Karpas-422 (cell line): ENCODE measurements at places on chromosomes 4 and X. TPM values are rescaled to one million over a fixed set of nuclear protein-coding genes. Genes with fewer than 3 reads are reported as not detected.

GRCh38 chr4:7766661-7767345, 172.9 kb downstream of the AFAP1 start:
- no peaks in the 10 kb centered on the region for H3K27me3 ChIP-seq
- no peak for DNase-seq
- no peak overlapping the region for H3K4me3 ChIP-seq
- no peak overlapping the region for H3K27ac ChIP-seq
- no peaks in the 10 kb centered on the region for H3K4me1 ChIP-seq
- H3K36me3 ChIP-seq: no peaks in the 10 kb centered on the region

The GPRASP1 gene
- total RNA-seq: 2.4 and 2.7 TPM in 2 replicates

GRCh38 chr4:72522440-72522839, 46.6 kb downstream of the ADAMTS3 start:
- no peaks in the 10 kb centered on the region for H3K4me1 ChIP-seq
- DNase-seq: no peak
- no peak overlapping the region for H3K4me3 ChIP-seq
- no peak overlapping the region for H3K27ac ChIP-seq
- no peaks in the 10 kb centered on the region for H3K36me3 ChIP-seq
- no peaks in the 10 kb centered on the region for H3K27me3 ChIP-seq

- DNase-seq: peak; percentile 78
- H3K27me3 ChIP-seq: no peaks in the 10 kb centered on the region
- no peaks in the 10 kb centered on the region for H3K36me3 ChIP-seq
- H3K27ac ChIP-seq: peak overlapping the region; percentile 69
Observed at GRCh38 chr4:91497892-91498291, 805.9 kb upstream of the GRID2 start.

DNA sequence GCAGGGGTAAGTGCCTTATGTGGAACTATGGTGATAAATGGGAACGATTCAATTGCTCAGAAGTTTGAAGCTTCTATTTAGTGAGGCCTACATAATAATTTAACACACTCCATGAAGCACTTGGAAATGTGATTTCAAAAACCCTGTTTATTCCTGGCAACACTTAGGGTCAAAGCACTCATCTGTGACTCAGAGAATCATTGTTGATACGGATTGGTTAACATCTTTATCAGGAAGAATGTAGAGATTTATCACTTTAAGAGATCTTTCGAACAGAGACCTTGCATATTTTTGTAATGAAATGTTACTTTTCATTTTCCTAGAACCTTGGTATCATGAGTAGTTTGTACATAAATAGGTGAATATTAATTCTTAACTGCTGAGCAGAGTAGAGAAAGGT, 269.1 kb upstream of the SLIT2 start:
- H3K36me3 ChIP-seq: no peaks in the 10 kb centered on the region
- no peak overlapping the region for H3K27ac ChIP-seq
- H3K27me3 ChIP-seq: no peaks in the 10 kb centered on the region
- no peaks in the 10 kb centered on the region for H3K4me1 ChIP-seq
- no peak overlapping the region for H3K4me3 ChIP-seq
- no peak for DNase-seq

The CTAG2 gene
- total RNA-seq: 15.5 TPM in 1 of 2 replicates, not detected in the other

GRCh38 chr4:113083346-113083745, 33.9 kb downstream of the ANK2 start:
- DNase-seq: peak; percentile 58
- no peaks in the 10 kb centered on the region for H3K27me3 ChIP-seq
- H3K4me1 ChIP-seq: peaks cover 26% of the 10 kb centered on the region
- H3K36me3 ChIP-seq: no peaks in the 10 kb centered on the region
- peak overlapping the region; percentile 60; the same call in 1 of the 2 replicates for H3K27ac ChIP-seq
- no peak overlapping the region for H3K4me3 ChIP-seq

GRCh38 chr4:11214281-11214680, 214.4 kb downstream of the HS3ST1 start:
- no peaks in the 10 kb centered on the region for H3K4me1 ChIP-seq
- H3K36me3 ChIP-seq: no peaks in the 10 kb centered on the region
- no peak overlapping the region for H3K4me3 ChIP-seq

DNA sequence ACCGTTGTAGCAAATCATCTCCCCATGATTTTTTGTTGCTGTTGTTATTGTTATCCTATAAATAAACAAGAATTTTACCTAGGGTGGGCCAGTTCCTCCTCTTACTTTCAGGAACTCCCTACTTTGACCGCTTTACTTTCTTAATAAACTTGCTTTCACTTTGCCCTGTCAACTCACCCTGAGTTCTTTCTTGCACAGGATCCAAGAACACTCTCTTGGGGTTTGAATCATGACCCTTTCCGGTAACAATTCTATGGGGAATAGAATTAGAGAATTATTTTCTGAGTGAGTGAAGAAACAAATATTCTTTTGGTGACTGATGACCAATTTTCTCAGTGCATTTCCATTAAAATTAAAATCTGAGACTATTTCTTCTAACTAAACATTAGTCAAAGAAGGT, 584.0 kb upstream of the TENM3 start:
- DNase-seq: no peak
- H3K4me1 ChIP-seq: no peaks in the 10 kb centered on the region
- H3K36me3 ChIP-seq: no peaks in the 10 kb centered on the region
- H3K4me3 ChIP-seq: no peak overlapping the region

GRCh38 chr4:26003056-26003455, 89.0 kb downstream of the SMIM20 start:
- H3K4me1 ChIP-seq: peaks cover 6% of the 10 kb centered on the region
- H3K27me3 ChIP-seq: no peaks in the 10 kb centered on the region
- no peak for DNase-seq
- no peak overlapping the region for H3K4me3 ChIP-seq

The PABPC4L gene
- not detected in 2 replicates for total RNA-seq

The SEC31A gene
- 48.1 and 70.2 TPM in 2 replicates for total RNA-seq
